Activated CD4-positive, alpha-beta T cell treated with anti-CD3 and anti-CD28 coated beads, Interleukin-2, amount 50 U/mL, for 4 hours (primary cell): ENCODE measurements at places on chromosomes 4 and X.

- no peak for DNase-seq
Measured at GRCh38 chr4:147860960-147861359, 129.1 kb downstream of the ARHGAP10 start.

- DNase-seq = no peak
Measured at GRCh38 chrX:50093625-50094024, 107.2 kb downstream of the AKAP4 start.

GRCh38 chrX:14038375-14039085, 8.8 kb upstream of the GEMIN8 start:
- no peak for DNase-seq

- no peak for DNase-seq
Measured at GRCh38 chr4:6116696-6117285, 83.6 kb downstream of the JAKMIP1 start.

DNA sequence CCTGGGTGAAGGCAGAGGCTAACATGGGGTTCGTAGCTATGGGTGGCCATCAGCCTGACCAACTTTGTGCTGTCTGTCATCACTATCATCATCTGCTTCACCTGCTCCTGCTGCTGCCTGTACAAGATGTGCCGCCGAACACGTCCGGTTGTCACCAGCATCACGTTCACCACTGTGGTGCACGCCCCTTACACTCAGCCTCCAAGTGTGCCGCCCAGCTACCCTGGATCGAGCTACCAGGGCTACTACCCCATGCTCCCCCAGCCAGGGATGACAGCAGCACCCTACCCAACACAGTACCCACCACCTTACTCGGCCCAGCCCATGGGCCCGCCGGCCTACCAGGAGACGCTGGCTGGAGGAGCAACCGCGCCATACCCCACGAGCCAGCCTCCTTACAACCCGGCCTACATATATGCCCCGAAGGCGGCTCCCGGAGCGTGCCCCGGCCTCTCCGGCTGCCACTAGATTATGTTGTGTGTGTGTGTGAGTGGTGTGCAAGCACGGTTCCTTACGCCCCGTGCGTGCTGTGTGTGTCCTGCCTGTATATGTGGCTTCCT, 238.1 kb upstream of the ZCCHC13 start:
- DNase-seq = no peak

DNA sequence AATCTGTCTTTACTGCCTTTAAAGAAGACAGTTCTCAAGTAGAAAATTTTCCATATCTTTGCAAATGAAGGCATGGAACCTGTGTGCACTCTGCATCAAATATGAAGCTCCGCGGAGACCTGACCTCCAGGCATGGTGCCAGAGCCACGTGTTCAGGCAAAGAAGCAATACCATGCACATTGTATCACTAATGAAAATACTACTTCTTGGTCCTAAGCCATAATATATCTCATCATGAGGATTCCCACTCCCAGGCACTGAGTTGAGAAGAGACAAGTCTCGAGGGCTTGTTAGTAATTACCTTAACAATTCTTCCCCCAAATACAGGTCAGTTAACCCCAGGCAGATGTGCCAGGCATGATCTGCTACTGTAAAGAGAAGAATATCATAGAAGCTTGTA, 56.7 kb downstream of the PCDH19 start:
- no peak for DNase-seq

- no peak for DNase-seq
Measured at GRCh38 chr4:17785858-17786257, 4.4 kb upstream of the FAM184B start.

- DNase-seq = no peak
Measured at GRCh38 chr4:36385951-36386571, 104.6 kb downstream of the DTHD1 start.
